ENCODE measurements at places on chromosomes 13 and 19. TPM values are rescaled to one million over a fixed set of nuclear protein-coding genes. Genes with fewer than 3 reads are reported as not detected.

IFNL1 gene
- not detected for total RNA-seq

PRX gene
- total RNA-seq = 2.4 TPM

S1PR2 gene
- 4.9 TPM for total RNA-seq

GPC6 gene
- 0.88 TPM for total RNA-seq

TYK2 gene
- 62.3 TPM for total RNA-seq

SHISA7 gene
- total RNA-seq = not detected

CERS1 gene
- not detected for total RNA-seq

RFPL4A gene
- total RNA-seq = not detected

ANKRD24 gene
- 0.05 TPM for total RNA-seq

TIMM29 gene
- total RNA-seq = 53.5 TPM

CCDC8 gene
- total RNA-seq = 12.5 TPM

PEAK3 gene
- not detected for total RNA-seq

All from SJSA1 (cell line).